ENCODE measurements at places on chromosomes 1 and 21.

DNA sequence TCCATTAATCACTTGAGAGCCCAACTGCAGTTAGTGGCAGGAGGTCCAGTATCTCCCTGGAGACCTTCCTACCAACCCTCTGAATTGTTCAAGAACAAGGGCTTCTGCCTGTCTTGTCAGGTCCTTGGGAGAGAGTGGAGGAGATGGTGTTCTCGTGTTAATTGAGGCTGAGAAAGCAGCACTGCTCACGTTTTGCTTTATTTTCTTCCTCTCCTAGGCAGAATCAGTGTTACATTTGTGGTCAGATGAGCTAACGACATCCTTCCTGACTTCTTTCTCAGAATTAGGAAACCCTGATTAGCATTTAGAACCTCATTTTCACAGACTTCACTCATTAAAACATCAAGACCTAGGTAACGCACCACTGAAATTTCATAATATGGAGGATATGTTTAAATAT is 26.4 kb upstream of the LRIG2 start:
- DNase-seq: no peak

DNA sequence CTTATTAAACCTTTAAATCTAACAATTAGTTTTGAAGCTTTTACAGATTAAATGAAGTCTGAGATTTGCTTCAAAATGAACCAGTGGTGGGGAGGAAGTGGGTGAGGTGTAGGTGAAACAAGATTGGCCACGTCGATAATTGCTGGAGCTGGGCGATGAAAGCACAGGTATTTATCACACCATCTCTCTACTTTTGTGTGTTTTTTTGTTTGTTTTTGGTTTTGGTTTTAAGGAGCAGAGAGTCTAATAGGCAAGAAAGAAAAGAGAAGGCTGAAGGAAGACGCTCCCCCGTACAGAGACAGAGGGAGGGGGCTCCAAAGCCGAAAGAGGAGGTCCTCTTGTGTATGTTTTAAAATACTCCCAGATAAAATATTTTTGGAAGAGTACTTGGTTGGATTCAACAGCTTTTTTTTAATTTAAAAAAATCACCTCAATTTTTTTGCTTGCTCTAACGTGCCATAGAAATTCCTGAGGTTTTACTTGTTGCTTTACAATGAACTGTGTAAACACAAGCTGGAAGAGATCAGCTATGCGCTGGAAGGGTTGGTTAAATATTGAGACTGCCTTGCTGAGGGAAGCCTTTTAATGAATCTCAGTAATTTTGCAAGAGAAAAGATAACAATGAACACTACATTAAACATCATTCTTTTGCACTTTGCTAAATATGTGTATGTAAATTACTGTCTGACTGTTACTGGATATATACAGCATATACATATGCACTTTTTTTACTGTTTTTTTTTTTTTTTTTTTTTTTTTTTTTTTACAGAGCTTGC is 6.7 kb upstream of the LGALS8 start:
- no peak for DNase-seq

- DNase-seq: no peak
These were observed 1367.2 kb downstream of the KCNT2 start for GRCh38 chr1:195241066-195241465.

DNA sequence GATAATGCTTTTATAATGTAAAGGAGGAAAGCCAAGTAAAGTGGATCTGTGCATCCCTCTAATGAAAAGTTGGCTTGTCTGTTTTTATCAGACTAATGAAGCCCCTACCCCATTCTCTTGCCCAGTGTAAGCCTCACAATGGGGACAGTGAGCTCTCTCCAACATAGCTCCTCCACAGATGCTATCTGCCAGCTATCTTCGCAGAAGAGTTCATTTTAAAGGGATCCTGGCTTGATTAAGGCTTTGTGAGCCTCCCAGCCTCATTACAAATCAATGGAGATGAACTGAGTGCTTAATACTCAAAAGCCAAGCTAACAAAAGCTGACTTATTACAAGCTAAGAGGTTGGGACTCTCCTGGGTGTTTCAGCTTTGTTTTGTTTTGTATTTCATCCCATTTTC is 514.7 kb downstream of the NUF2 start:
- no peak for DNase-seq

- no peak for DNase-seq
These were observed 656.1 kb downstream of the KIF26B start for GRCh38 chr1:245810789-245811337.

- no peak for DNase-seq
These were observed 162.6 kb downstream of the RUNX1 start for GRCh38 chr21:34886240-34887104.

DNA sequence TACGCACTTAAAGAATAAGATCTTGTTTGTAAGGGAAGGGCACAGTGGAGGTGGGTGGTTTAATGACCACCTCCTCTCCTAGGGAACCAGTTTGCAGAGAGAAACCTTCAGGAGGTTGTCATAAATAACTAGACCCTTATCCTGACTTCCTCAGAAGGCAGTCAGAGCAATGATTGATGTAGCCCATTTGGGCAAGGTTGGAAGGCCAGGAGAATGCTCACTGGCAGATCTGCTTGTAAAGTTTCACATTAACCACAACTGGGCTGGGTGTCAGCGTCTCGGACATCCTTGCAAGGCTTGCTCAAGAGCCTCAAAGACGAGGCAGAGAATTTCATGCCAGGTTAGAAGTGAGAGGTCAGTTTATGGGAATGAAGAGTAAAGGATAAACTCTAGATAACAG is 87.6 kb upstream of the TRABD2B start:
- no peak for DNase-seq

- DNase-seq: no peak
These were observed 259.5 kb downstream of the RGS7 start for GRCh38 chr1:241097479-241097878.

GRCh38 chr1:33738976-33739375 is 124.9 kb upstream of the HMGB4 start:
- no peak for DNase-seq

- no peak for DNase-seq
These were observed 118.2 kb downstream of the ODF2L start for GRCh38 chr1:86277936-86278335.

- no peak for DNase-seq
These were observed 2015.8 kb downstream of the NCAM2 start for GRCh38 chr21:23014021-23014420.

- DNase-seq: no peak
These were observed 57.9 kb upstream of the ADARB1 start for GRCh38 chr21:45016406-45017038.

- DNase-seq: no peak
These were observed 8.5 kb upstream of the ARF1 start for GRCh38 chr1:228073857-228074545.

GRCh38 chr1:44832056-44832705 is 10.9 kb downstream of the PTCH2 start:
- DNase-seq: no peak

GRCh38 chr1:20107351-20107750 is 12.0 kb downstream of the PLA2G2D start:
- no peak for DNase-seq

DNA sequence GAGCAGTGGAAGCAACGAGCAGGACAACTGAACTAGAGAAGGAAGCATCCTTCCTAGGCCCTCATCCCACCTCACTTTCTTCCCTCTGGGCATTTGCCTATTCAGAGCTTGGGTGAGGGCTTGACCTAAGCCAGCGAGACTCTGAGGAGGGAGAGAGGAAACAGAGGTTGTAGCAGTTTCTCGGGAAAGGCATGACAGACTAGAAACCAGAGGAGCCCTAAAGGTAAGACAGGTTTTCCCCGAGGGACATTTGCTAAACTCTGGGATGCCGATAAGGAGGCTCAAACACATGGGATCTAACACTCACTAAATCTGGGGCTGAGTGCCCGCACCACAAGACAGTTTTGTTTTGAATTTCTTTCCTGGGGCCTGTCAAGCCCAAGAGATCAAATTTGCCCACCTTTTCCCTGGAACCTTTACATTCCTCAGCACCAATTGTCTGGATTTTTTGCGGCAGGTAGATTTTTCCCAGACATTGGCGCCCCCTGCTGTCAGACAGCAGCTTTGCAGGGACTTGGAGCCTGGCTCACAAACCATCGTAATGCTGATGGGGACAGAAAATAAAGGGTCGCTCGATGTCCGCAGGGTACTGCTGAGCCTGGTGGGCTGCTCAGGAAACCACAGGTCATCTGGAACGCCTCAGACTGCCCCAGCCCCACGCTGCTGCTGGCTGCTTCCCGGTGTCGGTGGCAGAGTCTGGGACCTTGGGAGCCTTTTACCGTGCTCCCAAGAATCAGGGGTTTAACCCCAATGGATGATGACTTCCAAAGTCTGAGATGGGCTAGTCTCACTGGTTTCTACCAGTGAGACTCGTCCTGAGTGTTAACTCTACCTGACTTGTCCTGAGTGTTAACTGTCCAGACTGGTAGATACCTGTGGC is 23.4 kb upstream of the TSPAN2 start:
- DNase-seq: no peak

GRCh38 chr1:151005729-151006319 is 878 bp downstream of the MINDY1 start:
- no peak for DNase-seq
